ENCODE measurements at places on chromosomes 3 and 15. TPM values are rescaled to one million over a fixed set of nuclear protein-coding genes. Genes with fewer than 3 reads are reported as not detected.

DNA sequence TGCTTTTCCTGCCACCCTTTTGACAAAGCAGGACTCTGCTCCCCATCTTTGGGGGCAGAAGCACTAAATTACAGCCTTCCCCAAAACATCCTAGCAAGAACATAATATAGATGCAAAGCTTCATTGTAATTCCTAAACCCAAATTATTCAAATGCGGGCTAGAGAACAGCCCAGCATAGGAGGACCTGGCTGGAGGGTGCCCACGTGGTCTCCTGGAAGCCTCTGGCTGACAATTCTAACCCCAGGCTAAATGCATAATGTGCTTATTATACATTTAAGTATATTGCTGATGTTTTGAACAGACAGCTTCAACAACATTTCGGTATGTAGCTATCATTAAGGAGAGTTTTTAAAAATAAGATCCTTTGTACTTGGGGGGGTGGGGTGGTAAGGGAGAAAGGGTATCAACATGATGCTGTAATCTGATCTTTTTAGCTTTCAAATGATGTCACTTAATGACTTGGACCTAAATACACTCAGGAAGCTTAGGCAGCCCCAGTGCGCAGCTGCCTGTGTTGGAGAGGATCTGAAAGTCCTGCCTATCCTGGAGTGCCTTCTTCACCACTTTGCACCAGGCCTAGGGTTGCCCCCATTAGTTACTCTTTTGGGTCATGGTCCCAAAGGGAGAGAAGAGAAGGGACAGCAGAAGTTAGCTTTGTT, 57.2 kb upstream of the USP3 start:
- no peak for DNase-seq

DNA sequence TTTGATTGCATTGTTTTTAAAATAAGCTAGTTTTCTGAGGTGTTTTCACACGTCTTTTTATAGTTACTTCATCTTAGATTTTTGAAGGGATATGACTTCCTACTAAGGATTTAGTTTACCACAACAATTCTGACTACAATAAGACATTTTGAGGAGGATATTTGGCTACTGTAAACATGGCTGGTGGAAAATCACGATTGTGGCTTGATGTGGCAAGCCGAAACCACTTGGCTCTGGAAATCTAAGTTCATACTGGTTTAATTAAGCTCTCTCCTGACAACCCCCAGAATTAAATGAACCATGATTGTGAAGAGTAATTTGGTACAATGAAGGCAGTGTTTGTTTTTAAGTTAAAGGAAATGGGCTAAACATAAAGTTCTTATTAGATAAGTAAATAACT, 30.8 kb downstream of the ST3GAL6 start:
- no peak for DNase-seq

DNA sequence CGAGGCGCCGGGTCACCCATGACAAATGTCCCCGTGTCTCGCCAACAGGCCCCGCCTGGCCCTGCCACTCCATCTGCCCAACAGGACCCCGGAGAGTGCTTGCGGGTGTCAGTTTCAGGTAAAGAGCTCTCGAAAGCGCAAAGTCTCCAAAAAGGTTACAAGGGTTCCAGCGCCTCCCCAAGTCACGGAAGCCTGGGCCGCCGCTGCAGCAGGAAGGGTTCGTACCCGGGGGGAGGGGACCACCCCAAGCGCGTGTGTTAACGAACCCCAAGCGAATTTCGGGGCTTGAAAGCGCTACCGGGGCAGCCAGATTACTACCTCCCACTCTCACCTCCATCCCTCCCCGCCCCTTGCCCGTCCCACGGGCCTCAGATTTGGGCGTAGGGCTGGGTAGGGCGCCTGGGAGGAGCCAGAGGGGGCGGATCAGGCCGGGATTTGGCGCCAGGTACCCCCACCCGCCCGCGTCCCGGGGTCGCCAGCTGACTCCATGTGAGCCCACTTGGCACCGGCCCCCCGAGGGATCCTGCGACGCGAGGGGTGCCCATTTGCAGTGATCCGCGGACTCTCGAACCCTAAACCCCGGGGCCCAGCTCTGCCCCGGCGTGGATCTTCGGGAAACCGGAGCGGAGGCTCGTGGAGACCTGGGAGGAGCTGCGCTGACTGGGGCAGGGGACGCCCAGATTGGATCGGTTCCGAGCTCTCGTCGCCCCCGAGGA, 85.9 kb downstream of the NR2F2 start:
- no peak for DNase-seq

DNA sequence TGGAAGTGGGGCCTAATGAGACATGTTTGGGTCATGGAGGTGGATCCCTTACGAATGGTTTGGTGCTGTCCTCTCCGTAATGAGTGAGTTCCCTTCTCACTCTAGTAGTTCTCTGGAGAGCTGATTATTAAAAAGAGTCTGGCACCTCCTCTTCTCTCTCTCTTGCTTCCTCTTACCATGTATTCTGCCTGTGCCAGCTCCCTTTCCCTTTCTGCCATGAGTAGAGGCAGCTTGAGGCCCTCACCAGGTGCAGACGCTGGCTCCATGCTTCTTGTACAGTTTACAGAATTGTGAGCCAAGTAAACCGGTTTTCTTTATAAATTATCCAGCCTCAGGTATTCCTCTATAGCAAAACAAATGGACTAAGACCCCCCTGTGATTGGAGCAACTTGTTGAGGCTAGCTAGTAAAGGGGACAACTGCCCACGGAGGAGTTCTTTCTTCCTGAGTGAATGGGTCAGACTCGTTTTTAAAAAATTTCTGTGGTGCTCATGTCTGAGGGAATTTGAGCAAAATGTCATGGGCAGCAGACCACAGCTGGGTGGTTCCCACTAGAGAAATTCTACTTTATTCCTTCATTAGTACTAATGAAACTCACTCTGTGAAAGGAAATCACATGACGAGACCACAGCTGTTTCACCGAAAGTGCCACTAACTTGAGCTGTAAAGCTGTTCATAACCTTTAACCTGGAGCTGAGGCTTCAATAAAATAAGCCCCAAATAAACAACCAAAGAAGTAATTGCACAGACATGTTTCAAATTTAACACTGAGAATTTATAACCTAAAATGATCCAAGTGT, 210.0 kb downstream of the NFKBIZ start:
- DNase-seq = no peak

Gene WDR72
- not detected for polyA plus RNA-seq
